ENCODE measurements at places on chromosomes 4 and X.

GRCh38 chrX:118566359-118566758, 70.7 kb downstream of the DOCK11 start:
- DNase-seq: no peak

DNA sequence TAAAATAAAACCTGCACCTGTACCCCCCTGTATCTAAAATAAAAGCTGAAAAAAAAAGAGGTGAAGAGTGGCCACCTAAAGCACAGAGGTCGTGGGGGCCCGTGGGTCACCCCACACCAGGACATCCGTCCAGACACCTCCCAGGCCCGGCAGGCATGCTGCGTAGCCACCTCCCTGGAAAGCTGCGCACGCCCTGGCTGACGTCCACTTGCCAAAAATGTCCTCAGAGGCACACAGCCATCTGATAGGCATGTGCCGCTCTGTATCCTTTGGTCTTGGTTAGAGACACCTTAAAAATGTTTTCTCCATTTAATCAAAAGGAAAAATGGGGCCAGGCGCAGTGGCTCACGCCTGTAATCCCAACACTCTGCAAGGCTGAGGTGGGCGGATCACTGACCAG, 17.7 kb downstream of the FAM53A start:
- no peak for DNase-seq

DNA sequence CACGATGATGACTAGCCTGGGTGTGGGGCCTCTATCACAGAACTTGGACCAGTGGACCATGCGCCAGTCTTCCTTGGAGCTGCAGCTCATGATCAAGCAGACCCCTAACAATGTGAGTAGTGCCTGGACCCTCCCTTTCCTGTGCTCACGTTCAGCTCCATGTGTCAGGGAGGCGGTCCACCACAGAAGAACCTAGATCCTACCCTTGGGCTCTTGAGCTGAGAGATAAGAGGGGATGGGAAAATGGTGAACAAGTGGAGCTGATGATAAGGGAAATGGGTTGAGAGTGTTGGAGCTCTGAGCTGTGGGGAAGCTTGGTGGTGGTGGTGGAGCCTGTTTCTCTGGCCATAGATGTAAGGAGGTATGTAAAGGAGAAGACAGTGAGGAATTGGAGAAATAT, 13.1 kb downstream of the MED12 start:
- no peak for DNase-seq

- peak; percentile 26 for DNase-seq
Observed at GRCh38 chr4:147799986-147800555, 68.2 kb downstream of the ARHGAP10 start.

DNA sequence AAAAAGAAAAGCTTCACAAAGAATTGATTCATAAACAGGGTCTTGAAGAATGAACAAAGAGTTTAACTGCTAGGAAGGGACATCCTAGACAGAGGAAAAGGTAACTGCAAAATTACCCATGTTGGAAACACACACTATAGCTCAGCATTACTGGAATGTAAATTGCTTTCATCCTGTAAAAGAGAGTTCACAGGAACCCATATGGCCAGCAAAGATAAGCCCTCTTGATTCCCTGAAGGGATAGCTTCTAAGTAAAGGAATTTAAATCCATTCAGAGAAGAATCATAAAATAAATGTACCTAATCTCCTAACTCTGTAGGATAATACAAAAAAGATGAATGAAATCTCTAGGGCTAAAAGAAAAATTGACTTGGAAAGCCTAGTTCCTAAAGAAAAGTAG, 107.1 kb upstream of the INTU start:
- no peak for DNase-seq

DNA sequence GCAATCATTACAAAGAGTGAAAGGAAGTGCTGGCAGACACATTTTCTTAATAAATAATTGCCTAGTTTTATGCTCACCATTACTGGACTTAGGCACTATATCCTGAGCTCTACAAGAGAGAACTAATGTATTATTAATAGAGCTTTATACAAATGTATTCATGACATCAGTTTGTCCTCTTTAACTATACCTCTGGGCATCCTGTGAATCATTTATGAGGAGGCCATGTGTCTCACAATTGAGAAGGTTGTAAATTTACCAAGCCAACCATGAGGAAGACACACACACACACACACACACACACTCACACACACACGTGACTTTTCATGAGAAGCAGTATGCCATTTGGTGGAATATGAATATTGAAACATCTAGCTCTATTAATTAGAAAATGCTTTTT, 728.2 kb downstream of the ARAP2 start:
- no peak for DNase-seq

- no peak for DNase-seq
Observed at GRCh38 chrX:13432414-13433297, 112.8 kb upstream of the ATXN3L start.

- DNase-seq: no peak
Observed at GRCh38 chrX:69158166-69158980, 6.9 kb downstream of the PJA1 start.

- DNase-seq: no peak
Observed at GRCh38 chrX:129694805-129695204, 40.0 kb upstream of the APLN start.

- no peak for DNase-seq
Observed at GRCh38 chrX:106863697-106864096, 39.4 kb downstream of the RIPPLY1 start.

DNA sequence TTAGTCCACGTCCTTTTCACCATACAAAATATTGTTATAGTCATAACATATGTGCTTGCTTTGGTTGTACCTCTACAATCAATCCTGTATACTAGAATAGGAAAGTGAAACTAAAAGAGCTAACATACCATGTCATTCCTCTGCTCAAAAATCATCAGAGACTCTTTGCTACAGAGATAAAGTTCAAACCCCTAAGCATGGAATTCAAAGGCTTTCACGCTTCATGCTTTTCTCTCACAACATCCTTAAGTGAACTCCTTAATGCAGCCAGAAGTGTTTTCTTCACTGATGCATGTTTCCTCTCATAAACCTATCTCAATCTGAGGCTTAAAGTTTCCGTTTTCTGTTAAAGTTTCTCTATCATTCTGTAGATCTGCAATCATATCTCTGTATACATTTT, 744.6 kb upstream of the IGFBP7 start:
- no peak for DNase-seq

GRCh38 chrX:153634832-153635231, 12.2 kb upstream of the DUSP9 start:
- DNase-seq: no peak

DNA sequence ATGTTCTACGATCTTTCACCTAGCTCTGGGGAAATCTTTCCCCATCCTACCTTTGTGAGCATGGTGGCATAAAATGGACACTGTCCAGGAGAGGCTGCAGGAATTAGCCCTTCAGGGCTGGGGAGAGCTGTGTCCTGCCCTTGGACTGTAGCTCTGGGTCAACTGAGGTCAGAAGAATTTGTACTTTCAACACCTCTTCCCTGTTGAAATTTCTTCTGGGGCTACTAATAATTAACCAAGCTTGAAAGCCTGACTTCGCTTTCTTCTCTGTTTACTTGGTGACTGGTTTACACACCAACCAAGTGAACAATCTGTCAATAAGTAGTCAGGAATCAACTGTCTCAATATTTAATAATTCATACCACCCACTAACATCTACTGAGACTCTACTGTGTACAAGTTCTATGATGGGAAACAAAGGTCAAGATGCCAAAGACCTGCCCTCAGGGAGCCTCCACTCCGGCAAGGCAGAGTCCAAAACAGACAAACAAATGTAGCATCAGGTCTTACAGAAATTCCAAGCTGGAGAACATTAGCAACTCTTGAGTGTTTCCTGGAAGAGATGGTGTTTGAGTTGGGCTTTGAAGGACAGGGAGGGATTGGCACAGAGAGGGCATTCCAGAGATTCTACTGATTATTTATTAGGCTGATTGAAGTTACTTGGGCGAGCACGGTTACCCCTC, 113.1 kb downstream of the ENPP6 start:
- no peak for DNase-seq

DNA sequence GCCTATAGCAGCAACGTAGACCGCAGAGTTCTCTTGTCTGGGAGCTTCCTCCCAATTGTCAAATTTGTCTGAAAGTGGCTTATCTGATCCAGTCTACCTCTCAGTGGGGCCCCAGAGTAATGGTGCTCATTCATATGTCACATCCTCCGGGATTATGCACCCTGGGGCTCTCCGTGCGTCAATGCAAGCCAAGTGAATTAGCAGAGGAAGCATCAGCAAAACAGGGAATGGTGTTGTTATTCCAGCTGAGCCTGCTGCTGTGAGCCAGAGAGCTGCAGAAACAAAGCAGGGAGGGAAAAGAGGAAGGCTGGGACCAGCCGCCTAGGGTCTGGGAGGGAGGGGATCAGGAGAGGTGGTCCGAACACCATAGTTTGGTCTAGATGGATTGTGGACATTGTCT, 95.2 kb downstream of the CLNK start:
- no peak for DNase-seq

- no peak for DNase-seq
Observed at GRCh38 chrX:9316096-9316495, 148.8 kb upstream of the TBL1X start.

DNA sequence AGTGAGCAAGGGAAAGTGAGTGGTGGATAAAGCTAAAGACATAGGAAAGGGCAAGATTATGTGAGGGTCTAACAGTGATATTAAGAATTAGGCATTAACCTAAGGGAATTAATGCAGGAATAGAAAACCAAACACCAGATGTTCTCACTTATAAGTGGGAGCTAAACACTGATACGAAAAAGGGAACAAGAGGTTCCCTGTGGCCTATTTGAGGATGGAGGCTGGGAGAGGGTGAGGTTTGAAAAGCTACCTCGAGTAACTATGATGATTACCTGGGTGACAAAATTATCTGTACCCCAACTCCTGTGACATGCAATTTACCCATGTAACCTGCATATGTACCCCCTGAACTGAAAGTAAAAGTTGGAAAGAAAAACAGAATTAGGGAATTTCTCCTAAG, 79.0 kb downstream of the ANXA3 start:
- no peak for DNase-seq

DNA sequence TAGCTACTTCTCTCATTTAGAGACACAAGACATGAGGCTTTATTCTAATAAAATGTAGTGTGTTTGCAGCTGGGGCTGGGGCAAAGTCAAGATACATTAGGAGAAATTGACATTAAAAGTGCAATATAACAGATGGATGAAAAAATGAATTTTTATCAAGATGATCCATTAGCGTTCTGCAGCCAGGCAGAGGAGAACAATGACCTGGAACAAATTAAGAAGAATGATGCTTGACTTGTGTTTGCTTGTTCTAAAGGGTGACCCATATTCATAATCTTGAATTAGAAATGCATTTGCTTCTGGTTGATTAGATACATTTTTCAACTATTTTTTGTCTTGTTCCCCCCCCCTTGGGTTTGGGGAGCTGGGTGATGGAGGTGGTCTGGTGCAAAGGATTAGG, 439.5 kb upstream of the BOD1L1 start:
- DNase-seq: no peak

DNA sequence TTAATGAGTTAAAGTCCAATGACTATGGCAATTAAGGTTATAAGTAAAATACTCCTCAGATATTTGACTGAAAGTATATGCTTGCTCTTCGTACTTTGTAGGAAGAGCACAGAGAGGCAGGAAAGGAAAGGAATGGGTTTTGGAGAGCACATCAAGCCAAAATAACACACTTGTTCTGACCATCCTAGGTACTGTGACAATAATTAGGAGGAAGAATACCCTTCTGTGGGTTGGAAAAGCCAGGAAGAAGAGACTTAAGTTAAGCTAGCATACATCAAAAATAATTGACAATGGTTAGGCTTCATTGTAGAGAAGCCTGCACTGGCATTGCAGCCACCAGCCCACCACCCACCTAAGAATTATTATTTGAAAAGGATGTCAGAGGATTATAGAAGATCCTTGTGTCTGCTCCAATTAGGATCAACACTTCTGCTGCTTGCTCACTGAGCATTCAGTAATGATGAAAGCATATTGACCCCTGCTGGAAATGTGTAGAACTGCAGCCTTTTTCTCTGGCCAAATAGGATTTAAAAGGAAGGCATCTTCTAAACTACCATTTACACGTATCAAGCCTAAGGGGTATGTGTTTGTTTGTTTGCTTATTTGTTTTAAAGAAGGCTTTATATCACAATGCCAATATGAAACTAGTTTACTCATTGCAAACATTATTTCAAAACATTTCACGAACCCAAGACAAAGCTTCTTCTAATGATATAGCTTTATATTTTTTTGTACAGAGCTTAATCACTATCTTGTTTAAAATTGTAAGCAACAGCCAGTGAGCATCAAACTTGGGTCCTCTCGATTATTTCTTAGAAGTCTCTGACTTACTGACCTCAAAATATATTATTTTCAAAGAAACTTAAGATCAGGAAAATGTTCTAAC, 286.2 kb upstream of the TET2 start:
- DNase-seq: no peak

- DNase-seq: no peak
Observed at GRCh38 chr4:169099771-169100180, 89.7 kb upstream of the CBR4 start.

DNA sequence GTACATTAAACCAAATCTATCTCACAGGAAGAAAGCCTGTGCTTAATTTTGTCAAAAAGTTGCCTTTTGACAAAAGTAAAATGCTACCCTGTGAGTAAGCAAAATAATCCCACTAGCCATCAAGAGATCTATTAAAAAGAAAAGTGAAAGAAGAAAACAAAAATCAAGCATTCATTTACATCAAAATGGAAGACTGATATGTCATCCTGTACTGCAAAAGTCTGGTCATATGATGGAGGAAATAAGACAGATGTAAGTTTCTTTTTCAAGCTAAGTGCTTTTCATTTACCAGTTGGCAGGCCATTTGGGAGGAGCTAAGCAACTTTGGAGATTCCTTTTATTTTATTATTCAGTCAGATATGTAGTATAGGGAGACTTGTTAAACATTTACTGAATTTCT, 387.4 kb downstream of the SPOCK3 start:
- DNase-seq: no peak

GRCh38 chrX:41001327-41001726, 83.9 kb upstream of the USP9X start:
- DNase-seq: no peak

- no peak for DNase-seq
Observed at GRCh38 chrX:18582910-18583493, 88.9 kb downstream of the RS1 start.

DNA sequence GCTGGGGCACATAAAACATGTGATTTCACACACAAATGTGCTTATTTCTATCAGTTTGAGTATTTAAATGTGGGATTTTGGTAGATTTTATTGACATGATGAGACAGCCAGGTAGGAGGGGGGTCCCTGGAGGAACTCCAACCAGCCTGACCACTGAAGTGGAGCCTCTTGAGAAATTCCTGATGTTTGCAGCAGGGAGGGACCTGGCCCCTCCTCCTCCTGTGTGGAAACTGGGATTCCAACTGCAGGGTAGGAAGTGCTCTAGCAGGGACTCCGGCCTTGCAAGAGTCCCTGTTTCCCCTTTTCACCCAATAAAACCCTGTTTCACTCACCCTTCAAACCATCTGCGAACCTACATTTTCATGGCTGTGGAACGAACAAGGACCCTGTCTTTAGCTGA, 2224.0 kb upstream of the AGA start:
- no peak for DNase-seq

Measured in stimulated activated CD8-positive, alpha-beta memory T cell treated with anti-CD3 and anti-CD28 coated beads, Interleukin-15, amount 100 ng/mL, for 4 hours (primary cell).